CD4-positive, alpha-beta T cell treated with Interleukin-12 subunit alpha and Interleukin-12 subunit beta, for 1 hour (primary cell): ENCODE measurements at places on chromosomes 16 and 17.

- no peak for DNase-seq
Measured at GRCh38 chr17:59292174-59292523, 39.3 kb upstream of the YPEL2 start.

- DNase-seq, result no peak
Measured at GRCh38 chr16:26981266-26981938, 85.3 kb upstream of the C16orf82 start.

DNA sequence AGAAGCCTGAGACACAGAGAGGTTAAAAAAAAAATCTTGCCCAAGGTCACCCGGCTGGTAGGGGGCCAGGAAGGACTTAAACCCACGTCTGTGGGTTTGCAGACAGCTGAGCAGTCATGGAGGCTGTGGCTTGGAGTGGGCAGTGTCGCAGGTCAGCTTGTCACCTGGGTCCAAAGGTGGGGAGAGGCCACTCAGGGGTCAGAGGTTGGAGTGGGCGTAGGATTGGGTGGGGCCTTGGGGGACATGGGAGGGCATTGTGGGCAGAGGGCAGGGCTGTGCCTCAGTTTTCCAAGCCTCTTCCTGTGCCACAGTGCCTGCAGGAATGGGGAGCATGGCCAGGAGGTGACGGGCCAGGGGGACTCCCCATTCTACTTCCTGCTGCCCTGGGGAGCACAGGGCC, 2.0 kb upstream of the NDRG4 start:
- DNase-seq, result no peak

GRCh38 chr17:2137342-2138098, 82.6 kb downstream of the HIC1 start:
- DNase-seq, result no peak

DNA sequence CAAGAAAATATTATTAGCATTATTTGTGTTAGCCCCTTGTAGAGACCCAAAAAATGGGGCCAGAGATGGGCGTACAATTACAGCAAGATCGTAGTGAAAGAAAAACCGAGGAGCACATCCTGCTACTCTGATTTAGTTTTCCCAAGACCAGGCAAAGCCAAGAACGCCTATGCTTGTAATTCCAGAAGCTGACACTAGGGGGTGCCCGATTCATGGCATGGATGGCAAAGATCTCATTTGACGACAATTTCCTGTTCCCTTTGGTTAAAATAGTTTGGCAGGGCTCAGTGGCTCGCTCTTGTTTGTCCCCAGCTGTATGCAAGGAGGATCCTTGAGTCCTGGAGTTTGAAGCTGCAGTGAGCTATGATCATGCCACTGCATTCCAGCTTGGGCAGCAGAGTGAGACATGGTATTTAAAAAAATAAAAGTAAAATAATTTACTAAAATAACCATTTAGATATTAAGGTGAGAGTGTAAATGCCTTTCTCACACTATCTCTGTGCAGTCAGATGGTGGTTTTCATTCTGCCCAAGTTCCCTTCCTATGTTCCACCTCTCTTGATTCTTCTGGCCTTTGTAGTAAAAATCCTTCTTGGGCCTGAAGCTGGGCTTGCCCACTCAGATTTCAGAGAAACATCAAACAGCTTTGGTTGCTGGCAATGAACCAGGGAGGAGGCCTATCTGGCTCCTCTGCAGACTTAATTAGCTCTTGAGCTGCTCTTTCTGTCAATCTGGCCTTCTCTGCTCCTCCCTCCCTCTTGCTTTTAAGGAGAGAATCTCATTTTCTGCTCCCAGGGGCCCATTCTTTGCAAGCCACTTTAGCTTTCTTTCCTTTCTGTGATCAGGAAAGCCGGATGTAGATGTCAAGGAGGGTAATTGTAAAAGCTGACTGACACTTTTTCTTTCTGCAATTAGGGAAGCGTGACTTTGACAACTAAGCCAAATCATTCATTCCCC, 31.2 kb downstream of the TMEM238L start:
- peak; percentile 22 for DNase-seq

DNA sequence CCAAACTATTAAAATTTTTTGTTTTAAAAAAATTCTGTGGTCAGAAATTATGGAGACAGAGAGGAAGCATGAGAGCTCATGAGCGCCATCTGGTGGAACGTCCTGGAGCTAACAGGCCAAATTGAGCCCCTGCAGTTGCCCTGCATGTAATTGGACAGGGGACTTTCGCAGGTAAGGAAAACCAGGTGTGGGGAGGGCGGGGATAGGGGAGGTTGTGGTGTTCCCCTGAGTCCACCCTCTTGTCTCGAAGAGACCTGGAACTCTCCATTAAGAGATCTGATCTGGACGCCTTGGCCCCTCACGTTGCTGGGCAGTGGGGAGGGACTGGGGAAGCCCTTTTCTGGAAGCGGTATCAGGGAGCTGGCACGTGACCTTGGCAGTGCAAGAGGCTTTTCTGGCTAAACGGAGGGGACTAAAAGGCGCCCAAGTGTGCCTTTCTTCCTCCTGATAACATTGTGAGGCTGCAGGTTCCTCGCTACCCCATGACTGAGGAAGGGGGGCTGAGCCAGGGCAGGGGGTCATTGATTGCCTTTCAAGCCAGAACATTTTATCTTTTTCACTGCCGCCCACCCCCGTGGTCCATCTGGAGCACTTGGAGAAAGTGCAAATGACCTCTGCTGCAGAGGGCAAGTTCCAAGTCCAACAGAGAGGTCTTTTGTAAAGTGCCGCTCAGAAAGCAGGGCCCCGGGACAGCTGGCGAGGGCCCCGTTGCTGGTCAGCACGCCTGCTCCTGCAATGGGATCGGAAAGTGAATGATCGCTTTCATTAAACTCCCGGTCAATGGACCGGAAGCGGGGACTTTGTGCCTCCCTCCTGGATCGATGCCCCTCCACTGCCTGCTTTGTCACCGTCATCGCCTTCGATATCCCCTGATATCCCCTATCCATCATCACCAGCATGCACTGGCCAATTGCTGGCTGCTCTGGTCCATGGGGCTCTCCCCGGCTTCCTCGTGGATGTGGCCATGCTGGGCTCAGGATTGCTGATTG, 18.4 kb downstream of the PDILT start:
- DNase-seq, result peak; percentile 35

GRCh38 chr17:8481089-8481488, 45.4 kb downstream of the NDEL1 start:
- DNase-seq, result no peak

GRCh38 chr16:7185165-7185564, 147.5 kb upstream of the RBFOX1 start:
- DNase-seq, result no peak

- peak; percentile 41 for DNase-seq
Measured at GRCh38 chr17:63707151-63707550, 7.2 kb upstream of the LIMD2 start.

- DNase-seq, result peak; percentile 49
Measured at GRCh38 chr17:36188891-36189306, 7.7 kb downstream of the CCL3L1 start.

DNA sequence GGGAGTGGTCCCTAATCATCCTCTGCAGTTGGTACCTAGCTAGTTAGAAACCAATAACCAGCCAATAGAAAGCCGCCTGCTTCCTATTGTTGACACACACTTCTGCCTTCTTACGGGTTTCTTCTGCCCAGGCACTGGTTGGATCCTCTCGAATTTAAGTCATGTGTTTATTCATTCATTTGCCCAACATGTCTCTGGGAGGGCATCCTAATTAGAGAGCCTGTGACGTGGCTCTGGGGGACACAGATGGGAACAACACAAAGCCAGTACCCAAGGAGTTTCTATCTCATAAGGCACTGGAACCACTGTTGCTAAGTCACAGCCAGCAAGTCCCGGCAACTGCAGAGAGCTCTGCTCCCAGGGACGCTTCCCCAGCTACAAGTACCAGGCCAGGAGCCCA, 300.7 kb upstream of the TNRC6C start:
- no peak for DNase-seq

GRCh38 chr17:18004884-18005305, 32.2 kb downstream of the DRC3 start:
- no peak for DNase-seq

- no peak for DNase-seq
Measured at GRCh38 chr17:29789196-29790170, 140.5 kb downstream of the SSH2 start.

DNA sequence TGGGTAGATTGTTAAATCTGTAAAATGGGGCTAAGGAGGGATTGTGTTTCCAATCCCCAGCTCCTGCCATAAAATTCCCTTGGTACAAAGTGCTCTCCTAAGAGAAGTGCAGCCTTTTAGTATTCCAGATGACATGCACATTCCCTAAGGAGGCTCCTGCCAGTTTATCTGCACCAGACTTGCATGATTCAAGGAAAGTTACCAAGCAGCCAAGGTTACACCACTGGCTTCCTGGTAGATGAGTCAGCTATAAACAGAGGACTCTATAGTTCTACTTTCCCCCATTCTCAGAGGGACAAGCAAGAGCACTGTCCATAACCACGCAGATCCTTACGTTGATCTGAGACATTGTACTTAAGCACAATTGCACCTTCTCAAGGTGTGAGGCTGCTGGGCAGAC, 1.9 kb downstream of the CALB2 start:
- no peak for DNase-seq

DNA sequence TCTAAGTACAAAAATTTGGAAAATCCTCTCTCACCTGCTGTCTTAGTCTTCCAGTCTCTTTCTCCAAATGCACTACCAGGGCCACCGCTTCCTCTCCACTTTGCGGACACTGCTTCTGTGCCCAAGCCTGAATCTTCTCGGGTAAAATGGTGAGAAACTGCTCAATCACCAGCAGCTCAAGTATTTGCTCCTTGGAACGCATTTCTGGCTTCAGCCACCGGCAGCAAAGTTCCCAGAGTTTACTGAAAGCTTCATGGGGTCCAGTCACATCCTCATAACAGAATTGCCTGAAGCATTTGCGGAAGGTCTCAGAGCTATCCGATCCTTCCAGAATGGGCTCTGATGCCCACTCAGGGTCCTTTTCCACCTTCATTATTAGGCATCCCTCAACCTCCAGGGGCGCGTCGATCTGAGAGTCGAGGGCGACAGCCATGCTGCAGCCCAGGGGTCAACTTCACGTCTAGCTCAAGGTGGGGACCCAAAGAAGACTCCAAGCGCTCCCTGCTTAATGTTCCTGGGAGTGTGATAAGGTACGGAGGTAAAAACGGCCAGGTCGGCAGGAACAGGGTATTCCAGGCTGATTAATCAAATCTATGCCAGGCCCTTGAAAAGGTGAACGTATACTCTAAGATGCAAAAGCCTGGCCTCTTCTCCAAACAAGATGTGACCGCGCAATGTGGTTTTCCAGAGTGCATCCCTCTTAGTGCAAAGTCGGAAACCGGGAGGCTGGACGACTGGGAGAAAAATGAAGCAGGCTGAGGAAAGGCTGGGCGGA, 763 bp downstream of the ZKSCAN2 start:
- DNase-seq, result no peak

DNA sequence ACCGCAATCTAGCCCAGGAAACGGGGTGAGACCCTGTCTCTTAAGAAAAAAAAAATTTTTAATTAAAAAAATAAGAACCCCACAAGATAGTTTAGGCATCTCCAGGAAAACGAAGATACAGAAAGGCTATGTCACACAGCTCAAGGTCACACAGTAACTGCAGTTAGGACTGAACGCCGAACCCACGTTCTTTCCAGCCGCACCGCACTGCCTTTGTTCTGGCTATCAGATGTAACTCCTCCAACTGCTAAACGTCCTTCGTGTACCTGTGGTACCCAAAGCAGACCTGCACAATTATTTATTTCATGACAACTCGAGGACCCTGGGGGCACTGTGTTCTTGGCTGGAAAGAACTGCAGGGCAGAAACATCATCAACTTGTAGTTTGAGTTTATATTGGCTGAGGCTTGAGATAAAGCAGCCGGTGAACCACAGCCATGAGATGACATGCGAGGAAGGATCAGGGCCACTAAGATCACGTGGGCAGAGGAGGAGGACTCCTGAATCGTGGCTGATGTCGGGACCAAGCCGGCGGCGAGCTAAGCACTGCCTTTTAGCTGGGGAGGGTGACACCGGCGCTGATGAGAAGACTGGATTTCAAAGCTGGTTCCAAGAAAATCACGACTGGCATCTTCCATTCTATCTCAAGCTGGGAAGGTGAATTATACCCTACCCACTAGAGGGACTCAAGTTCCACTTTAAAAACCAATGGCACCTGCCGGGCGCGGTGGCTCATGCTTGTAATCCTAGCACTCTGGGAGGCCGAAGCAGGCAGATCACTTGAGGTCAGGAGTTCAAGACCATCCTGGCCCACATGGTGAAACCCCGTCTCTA, 20.7 kb upstream of the MNT start:
- DNase-seq, result no peak

DNA sequence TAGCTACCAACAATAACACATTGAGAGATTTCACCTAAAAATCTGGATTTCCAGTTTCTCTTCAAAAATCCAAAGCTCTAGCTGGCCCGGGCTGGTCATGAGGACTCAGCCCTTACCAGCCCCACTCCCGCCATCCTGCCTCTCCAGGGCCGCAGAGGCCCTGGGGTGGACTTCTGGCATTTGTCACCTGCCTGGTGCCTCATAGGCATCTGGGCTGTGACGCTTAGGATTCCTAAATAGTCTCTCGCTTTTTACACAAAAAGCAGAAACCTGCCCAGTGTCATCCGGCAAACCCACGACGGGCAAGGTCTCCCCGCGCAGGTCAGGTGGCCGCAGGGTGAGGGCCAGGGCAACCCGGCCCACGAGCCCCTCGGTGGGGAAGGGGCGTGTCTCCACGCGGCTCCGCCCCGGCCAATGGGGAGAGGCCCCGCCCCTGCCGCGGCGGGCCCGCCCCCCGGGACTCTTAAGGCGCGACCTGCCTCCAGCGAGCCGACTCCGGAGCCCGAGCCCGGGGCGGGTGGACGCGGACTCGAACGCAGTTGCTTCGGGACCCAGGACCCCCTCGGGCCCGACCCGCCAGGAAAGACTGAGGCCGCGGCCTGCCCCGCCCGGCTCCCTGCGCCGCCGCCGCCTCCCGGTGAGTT, at the start of gene VASN:
TSS of gene VASN (plus strand) at position 492 of the 644 bp plus-strand sequence. CDS start 9,030 bp downstream, outside the sequence.
- peak; percentile 74 for DNase-seq

GRCh38 chr17:73952480-73953205, 250.8 kb upstream of the RPL38 start:
- DNase-seq, result peak; percentile 7

- no peak for DNase-seq
Measured at GRCh38 chr17:20111538-20111937, 102.4 kb downstream of the SPECC1 start.

DNA sequence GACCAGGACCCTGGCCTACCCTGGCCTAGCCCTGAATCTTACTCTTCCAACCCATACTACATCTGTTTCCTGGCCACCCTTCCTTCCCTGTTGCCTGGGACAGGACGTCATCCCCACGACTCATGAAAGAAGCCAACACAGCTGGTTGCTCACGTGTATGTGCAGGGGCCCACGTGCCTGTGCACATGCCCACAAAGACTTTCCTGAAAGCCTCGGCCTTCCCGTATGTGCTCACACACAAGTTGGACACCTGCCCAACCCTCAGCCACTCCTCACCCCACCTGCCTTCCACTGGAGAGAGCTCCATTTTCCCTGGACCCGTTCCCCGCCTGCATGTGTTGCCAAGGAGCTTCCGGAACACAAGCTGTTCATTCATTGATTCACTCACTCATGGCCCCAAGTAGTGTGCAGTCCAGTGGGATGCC, 7.0 kb downstream of the PLXDC1 start:
- no peak for DNase-seq

- DNase-seq, result no peak
Measured at GRCh38 chr17:67459985-67460384, 82.9 kb downstream of the PITPNC1 start.

GRCh38 chr17:17754719-17755686, 73.7 kb downstream of the RAI1 start:
- DNase-seq, result no peak
